ENCODE measurements at places on chromosomes 13 and 19. TPM values are rescaled to one million over a fixed set of nuclear protein-coding genes. Genes with fewer than 3 reads are reported as not detected.

- no peak for DNase-seq
These were observed 229.2 kb downstream of the TUBA3C start for GRCh38 chr13:18952225-18953016.

DNA sequence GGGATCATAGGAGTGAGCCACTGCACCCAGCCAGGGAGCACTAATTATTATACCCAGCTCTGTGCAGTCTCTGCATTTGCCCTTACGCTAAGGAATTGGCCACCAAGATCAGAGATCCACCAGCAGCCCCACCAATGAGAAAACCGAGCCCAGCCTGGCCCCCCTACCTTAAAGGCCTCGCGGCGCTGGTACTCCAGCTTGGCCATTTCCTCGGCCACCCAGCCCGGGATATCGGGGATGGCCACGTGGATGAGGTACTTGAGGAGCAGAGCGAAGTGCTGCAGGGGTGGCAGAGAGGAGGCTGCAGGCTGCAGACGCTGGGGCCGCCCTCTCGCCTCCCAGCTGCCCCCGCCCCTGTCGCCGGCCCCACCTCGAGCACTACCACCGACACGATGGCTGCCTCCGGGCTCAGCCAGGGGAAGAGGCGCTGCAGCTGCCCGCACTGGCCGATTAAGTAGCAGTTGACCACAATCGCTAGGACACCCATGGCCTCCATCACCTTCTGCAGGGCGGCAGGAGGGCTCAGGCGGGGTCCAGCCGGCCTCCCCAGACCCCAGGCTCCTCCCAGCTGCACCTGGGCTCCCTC, 7.5 kb downstream of the ANO8 start:
- DNase-seq, result no peak

GRCh38 chr13:62932256-62932883, 1516.7 kb upstream of the PCDH20 start:
- DNase-seq, result no peak

Gene PVR
- 36.3 TPM for polyA plus RNA-seq

- DNase-seq, result no peak
These were observed 197.9 kb downstream of the LHFPL6 start for GRCh38 chr13:39405107-39405506.

DNA sequence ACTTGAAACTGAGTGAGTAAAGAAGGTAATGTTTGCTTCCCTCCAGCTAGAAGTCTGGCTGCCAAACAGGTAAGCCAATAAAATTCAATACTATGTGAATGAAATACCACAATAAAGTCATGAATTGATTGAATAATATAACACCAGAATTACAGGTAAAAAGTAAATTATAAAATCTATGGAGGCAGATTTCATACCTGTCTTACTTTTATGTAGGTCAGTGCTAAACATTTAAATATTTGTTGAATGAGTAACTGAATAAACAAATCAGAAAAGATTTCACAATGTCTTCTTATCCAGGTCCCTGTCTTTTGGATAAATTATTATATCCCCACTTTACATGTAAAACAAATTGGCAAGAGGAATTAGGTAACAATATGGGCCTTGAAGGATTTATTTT, 62.7 kb downstream of the MICU2 start:
- peak; percentile 32 for DNase-seq

GRCh38 chr13:71278512-71278911, 588.5 kb downstream of the DACH1 start:
- DNase-seq, result no peak

Gene OR10H4
- not detected for polyA plus RNA-seq

Data from foreskin keratinocyte (primary cell).